NCI-H2081 treated with DMSO at 0.1 percent for 48 hours (cell line): ENCODE measurements at places on chromosomes 4 and X.

- DNase-seq, result no peak
Measured at GRCh38 chr4:80446664-80447063, 111.1 kb downstream of the CFAP299 start.

DNA sequence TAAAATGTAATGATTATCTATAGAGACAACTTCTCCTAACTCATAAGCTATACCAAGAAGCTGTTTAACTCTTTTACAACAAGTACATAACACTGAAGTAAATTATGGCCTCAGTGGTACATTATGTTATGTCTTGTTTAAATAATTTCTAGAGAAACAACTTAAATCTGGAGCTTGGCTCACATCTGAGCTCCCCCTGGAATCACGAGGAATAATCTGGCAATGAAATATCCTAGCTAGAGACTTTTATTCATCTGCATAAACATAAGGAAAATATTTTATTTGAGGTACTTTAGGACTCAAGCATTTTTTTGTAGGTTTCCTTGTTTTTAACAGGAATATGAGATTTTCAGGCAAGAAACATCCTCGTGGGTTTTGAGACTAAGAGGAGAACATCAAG is 354.7 kb upstream of the SLC7A11 start:
- no peak for DNase-seq

- no peak for DNase-seq
Measured at GRCh38 chr4:119647558-119647957, 19.0 kb upstream of the PDE5A start.

- DNase-seq, result no peak
Measured at GRCh38 chrX:55874807-55875206, 157.3 kb downstream of the RRAGB start.

DNA sequence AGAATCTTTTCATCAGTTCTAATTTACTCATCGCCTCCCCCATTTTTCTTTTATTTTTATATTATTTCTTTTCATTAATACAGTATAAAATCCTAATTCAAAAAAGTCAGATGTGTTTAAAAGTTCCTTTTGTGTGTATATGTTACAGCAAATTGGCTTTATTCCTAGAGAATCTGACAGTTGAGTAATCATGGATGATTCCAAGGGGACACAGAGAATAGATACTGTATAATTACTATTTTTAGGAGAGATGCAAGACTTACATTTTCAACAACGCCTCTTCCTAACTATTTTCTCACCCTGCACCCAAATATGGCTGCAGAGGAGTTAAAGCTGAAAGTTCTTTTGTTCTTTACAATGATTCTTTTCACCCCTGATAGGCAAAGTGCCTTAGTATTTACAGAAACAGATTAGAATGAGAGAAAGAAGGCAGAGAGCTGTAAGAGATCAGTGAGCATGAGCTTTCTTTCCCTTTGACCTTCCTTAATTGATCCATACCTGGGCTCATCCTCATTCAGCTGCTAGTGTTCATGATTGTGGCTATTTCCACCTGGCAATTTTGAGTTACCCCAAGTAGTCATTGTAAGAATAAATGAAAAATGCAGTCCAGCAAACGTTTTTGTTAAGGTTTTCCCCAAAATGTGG is 210.8 kb downstream of the SLC4A4 start:
- DNase-seq, result no peak

- no peak for DNase-seq
Measured at GRCh38 chr4:27534488-27534887, 673.8 kb downstream of the STIM2 start.

DNA sequence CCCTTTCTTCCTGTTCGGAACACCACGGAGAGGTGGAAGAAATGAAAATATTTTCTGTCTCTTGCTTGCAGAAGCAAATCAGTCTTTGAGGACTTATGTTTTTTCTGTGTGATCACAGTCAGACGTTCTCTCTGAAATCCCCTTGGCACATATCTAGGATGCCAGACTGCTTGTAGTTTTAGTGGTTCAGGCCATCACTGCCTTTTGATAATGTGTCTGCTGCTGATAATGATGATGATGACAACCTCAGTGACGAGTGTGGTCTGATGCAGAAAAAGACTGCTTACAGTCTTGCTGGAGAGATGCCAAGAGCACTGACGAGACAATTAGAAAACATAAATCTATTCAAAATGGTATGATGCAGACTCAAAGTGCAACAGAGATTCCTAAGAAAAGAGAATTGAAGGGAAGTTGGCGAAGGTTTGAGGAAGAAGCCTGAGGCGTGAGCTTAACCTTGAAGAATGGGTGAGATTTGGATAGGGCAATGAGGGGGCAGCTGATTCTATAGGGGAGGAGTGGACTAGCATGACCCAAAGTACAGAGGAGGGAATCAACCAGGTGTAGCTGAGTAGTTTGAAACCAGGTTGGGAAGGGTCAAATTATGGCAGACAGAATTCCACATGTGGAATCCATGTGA is 7.9 kb downstream of the RAB33A start:
- no peak for DNase-seq

GRCh38 chrX:485368-485767 is 98.7 kb upstream of the PPP2R3B start:
- no peak for DNase-seq

- DNase-seq, result peak; percentile 13
Measured at GRCh38 chr4:145679520-145679919, 426 bp upstream of the C4orf51 start.

DNA sequence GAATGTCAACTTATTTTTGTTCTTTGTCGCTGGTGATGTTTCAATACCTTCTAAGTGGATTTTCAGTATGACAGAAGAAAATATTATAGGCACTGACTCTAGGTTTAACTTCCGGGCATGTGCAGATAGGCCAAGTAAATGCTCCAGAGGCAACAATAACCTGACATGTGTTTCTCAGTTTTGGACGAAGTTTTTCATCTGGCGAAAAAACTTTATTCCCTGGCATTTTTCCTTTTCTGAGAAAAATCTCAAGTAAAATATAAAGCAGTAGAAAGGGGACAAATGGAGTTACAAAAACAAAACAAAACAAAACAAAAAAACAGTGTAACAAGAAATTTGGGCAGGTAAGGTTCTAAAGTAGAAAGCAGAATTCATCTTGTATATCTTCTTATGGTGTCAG is 173.5 kb downstream of the ANTXR2 start:
- no peak for DNase-seq

GRCh38 chrX:39293203-39293602 is 491.9 kb downstream of the MID1IP1 start:
- no peak for DNase-seq

DNA sequence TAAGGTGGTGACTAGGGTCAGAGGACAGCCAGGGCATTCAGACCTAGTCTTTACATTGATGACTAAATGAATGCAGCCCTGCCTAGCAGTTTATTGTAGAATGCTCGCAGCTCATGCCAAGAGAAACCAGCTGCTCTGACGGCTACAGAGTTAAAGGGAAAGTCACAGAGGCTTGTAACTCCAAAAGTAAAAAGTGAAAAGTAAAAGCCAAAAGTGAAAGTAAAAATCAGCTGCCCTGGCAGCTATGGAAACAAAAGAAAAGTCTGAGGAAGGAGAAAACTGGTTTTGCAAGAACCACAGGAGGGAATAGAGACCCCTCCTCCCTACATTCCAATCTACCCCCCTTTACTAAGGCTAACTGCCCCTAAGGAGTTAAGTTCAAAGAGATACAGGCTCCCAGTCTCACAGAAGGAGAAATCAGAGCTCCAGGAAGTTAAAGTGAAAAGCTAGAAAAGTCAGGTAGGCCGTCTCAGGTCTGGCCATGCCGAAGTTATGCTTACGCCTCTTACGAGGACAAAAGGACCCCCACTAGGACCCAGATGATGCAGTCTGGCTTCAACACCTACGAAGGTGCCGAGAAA is 6.0 kb downstream of the GAGE10 start:
- DNase-seq, result no peak

- DNase-seq, result no peak
Measured at GRCh38 chr4:63218856-63219255, 1190.4 kb downstream of the TECRL start.

DNA sequence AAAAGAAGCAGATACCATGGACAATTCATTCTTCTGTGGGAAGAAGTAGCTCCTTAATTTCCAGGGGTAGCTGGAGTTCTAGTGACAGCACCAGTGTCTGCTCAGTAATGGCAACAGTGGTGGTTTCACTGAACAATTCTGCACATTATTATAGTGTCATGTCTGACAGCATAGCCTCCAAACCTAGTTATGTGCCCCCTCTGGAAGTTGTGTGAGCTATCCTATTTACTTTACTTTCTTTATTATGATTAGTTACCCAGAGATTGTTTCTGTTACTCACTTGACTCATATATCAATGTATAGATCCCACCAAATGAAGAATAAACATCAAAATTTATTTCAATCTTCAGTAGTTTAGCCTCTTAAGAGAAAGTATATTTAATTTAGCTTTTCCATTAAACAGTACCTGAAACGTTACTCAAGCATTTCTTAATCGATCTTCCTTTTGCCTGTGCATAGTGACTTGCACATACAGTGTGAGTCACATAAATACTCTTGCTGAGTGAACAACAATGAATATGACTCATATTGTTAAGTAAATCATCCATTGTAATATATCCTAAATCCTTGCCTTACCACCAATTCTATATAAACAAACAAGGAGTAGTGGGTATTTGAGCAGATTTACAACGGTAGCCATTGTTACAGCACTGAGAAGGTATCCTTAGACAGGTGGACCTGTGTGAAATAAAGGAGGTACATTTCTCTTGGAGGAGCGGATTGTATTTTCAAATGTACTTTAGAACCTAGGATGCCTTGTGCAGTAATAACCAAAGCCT is 534.7 kb downstream of the ANKRD50 start:
- DNase-seq, result no peak
